ENCODE measurements at places on chromosomes 2 and 18.

DNA sequence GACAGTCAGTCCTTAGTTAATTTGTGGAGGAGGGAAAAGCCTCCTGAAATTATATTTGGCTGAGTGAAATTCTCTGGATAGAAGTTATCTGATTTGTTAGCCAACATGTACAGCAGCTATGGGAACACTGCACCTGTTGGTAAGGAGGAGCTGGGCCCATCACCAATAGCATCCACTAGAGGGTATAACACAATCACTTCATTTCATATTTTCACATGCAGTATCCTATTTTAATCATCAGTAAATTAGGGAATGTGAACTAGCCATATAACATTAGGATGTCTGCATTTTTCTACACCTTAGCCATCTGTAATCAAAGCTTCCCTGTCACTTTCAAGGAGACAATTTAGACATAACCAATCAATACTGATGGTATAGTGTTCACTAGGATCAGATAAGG is 818.4 kb upstream of the CDH2 start:
- no peak for DNase-seq

DNA sequence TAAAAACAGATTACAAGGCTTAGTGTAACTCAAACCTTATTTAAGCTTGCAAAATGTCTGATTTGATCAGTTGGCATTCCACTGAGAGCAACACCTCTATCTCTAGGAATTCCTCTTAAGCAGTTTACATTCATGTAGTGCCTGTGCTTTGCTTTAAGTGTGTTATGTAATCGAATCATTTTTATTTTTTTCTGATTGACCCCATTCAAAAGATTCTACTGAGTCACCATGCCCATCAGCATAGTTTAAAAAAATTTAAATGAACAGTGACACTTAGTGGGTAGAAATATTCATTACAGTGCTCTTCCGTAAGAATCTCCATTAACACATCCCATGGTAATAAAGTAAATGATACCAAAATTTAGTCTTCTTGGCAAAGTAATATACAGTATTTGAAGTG is 67.8 kb upstream of the SLC4A10 start:
- no peak for DNase-seq

DNA sequence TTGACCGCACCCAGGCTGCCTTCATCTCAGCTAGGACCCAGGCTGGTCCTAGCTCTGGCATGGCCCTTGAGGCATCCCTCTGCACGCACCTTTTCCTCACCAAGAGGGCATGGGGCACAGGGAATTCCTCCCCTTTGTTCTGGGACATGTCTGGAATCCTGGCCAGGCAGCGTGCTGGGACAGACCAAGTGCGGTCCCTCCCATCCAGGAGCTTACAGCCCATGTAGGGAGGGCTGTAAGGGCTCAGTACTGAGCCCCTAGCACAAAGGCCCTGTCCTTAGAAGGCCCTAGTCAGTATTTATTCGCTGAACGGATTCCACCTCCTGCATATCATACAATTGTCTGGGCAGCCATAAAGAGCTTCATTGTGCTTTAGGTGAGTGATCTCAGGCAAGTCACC is 3.0 kb downstream of the TMEM37 start:
- no peak for DNase-seq

DNA sequence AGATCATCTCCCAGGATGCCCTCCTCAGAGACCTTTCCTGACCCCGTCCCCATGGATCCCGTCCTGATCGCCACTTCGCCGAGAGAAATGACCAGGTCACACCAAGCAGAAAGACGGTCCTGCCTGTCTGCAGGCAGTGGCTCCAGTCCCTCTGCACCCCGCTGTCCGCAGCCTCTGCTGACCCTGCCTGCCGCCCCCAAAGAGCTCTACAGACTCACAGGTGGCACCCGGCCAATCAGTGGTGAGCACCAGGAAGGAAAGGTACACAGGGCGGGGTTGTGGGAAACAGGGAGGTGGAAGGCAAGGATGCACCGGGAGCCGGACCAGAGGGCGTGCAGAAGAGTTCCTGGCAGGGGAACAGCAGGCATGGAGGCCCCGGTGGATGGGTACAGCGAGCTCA is 94.8 kb downstream of the NDUFA10 start:
- no peak for DNase-seq

DNA sequence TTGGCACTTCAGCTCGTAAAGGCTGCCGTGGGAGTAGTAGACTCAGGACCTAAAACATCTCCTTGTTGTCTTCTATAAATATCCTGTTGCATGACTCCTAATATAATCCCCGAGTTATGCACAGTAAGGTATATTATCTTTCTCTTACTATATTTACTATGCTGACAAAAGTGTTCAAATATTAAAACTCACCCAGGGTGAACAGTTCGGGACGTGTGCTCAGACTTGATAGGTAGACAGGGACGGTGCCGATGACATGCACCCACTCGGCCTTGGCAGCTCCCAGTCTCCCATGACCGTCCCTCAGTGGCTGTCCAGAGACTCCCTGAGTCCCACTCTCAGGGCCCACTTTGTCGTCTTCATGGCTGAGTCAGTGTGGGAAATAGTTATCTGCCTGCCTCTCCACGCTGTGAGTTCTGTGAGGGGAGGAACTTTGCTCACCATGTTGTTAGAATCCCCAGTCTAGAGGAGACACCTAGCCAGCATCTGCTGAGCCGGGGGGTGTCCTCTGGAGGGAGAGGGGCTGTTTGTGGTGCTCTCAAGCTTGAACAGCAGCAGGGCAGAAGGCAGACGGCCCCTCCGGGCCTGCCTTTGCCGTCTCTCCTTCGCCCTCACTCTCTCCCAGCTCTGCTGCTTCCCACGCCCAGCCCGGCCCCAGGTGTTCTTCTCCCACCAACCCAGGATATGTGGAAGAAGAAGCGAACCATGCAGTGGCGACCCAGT is 75.0 kb downstream of the DGKD start:
- no peak for DNase-seq

- DNase-seq: no peak
Measured at GRCh38 chr2:64298161-64298560, 153.9 kb upstream of the PELI1 start.

GRCh38 chr2:19611491-19612332 is 253.3 kb upstream of the OSR1 start:
- DNase-seq: no peak

DNA sequence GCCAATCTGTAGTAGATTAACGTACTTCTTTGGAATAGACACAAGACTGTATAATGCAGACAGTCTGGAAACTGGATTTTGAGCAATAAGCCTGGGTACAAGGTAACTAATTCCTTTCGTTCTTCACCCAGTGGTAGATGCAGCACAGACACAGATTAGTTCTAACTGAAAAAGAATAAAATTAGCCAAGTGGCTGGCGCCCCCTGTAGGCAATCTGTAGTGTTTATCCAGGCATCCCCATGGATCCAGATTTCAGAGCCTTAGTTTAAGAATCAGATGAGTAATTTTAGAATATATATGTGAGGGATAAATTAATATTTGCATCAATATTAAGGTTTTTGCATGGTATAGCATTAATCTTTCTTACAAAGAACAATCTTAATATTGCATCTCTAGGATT is 563.9 kb downstream of the DCC start:
- DNase-seq: peak; percentile 47

DNA sequence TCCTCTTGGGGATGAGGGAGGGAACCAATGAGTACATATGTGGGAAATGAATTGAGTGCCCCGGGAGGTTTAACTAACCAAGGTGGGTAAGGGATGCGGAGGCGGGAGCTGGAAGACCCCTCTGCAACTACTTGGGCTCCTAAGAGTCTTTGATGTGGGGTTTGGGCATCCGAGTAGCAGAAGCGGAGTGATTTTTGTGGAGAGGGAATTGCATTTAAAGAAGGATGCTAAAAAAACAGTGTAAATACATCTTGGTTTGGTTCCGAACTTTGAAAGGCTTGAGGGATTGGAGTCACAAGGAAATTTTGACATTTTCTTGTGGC is 215.7 kb downstream of the MCFD2 start:
- no peak for DNase-seq

GRCh38 chr2:44929735-44930273 is 11.7 kb upstream of the SIX3 start:
- DNase-seq: no peak

DNA sequence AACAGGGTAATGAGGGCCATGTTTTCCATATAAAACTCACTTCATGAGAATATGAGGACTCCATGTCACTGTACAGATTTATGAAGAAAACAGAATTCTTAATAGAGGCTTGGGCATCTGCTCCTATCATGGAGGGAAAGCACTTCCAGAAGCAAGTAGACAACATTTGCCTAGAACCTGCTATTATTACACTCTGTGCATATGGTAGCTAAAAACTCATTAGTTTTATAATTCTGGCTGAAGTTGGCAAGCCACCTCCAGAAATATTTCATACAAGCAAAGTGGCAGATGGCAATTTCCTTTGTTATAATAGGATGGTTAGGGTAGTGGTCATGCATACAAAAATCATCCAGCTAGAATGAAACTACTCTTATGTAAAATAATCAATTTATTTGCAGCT is 65.8 kb upstream of the TLK1 start:
- no peak for DNase-seq
